ENCODE measurements at places on chromosomes 13 and 19. TPM values are rescaled to one million over a fixed set of nuclear protein-coding genes. Genes with fewer than 3 reads are reported as not detected.

GRCh38 chr13:96650301-96650886, 343.9 kb downstream of the OXGR1 start:
- no peak for DNase-seq

- DNase-seq = peak; percentile 21
Measured at GRCh38 chr19:10013834-10014618, 743 bp downstream of the RDH8 start.

DNA sequence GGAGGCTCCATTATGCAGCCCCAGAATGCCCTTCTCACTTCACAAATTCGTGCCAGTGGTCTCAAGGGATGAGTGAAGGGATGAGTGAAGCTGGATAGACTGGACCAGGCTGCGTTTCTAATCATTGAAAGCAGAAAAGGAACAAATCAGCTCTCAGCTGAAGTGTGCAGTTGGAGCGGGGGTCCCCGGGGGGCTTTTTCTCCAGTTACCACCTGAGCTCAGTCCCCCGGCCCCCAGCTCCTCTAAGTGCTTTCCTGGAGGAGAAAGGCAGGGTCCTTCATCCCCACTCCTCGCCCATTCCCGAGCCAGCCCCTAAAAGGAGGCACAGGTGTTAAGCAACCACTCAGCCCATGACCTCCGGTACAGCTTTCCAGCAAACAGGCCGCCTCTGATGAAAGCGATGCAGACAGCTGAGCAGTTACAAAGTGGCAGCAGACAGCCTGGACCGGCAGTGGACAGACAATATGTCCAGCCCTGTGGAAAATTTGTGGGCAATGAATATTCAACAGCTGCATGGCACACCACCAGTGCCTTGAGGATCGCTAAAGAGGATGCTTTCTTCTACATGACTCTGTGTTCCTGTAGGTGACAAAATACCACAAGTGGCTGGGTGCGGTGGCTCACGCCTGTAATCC, 110.7 kb upstream of the UBL3 start:
- no peak for DNase-seq

Gene BORCS8
- 31.8 TPM for total RNA-seq

DNA sequence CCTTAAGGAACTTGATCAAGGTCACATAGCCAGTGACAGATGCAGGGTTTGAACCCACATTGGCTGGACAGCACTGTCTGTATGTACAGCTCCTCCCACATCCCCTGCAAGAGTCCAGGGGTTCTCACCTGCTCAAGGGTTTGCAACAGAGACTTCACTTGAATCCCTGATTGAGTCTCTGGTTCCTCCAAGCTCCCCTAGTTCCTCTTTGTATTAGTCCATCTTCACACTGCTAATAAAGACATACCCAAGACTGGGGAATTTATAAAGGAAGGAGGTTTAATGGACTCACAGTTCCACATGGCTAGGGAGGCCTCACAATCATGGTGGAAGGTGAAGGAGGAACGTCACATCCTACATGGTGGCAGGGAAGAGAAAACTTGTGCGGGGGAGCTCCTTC, 72.8 kb upstream of the CLDN10 start:
- no peak for DNase-seq

Gene OR4F17
- 0.65 TPM for total RNA-seq

- DNase-seq = no peak
Measured at GRCh38 chr19:35041548-35042055, at the start of gene HPN. TSS of gene HPN (plus strand) at chr19:35041721. CDS start at chr19:35042507, 786 bp downstream.

Data from mucosa of descending colon (tissue), 3 donors.